ENCODE measurements at places on chromosomes 2 and 18. TPM values are rescaled to one million over a fixed set of nuclear protein-coding genes. Genes with fewer than 3 reads are reported as not detected.
A peak's percentile ranks its signal among the peaks of the same experiment; 100 is the strongest.

DNA sequence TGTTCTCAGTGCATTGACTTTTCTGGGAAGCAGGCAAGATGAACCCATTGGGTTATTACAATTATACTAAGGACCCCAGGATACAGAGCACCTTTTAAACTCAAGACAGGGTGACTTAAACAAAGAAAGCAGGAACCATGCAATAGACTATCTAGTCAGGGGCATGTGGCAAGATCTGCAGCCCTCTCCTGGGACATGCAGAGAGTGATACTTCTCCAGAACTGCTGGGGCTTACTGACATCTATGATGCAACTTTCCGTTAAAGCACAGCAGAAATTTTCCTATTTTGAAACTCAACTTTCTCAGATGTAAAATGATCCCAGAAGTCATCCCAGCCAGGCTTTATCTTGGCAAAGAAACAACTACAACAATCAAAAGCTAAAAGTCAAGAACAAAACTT lies 162.2 kb upstream of the HNMT start:
- DNase-seq = no peak

DNA sequence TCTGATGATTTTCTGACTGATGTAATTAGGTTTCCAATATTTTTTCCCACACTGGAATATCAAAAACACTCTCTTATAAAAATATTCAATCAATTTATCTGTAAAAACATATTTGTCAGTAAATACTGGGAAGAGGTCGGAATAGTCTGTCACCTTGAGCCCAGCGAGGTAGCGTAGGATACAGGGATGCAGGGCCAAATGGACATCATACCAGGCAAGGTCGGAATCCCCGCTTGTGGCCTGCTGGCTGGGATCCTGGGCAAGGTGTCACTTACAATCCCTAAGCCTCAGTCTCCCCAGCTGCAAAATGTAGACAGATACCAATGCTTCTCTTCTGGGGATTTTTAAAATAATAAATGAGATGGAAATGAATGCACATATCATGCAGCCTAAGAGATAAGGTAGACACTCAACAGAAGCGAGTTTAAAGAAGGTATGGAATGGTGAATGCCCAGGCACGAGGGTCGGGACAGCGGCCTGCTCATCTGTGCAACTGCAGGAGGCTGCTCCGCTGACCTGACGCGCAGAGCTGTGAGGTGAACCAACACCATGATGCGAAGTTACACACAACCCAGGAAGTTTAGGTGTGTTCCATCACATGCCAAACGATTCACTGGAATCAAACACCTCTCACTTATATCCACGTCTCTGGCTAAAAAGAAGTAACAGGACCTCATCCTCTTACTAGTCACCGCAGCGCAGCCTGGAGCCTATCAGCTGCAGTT lies 98.2 kb downstream of the EIPR1 start:
- no peak for DNase-seq

- DNase-seq = no peak
Observed at GRCh38 chr2:231409776-231410175, 14.3 kb downstream of the B3GNT7 start.

DNA sequence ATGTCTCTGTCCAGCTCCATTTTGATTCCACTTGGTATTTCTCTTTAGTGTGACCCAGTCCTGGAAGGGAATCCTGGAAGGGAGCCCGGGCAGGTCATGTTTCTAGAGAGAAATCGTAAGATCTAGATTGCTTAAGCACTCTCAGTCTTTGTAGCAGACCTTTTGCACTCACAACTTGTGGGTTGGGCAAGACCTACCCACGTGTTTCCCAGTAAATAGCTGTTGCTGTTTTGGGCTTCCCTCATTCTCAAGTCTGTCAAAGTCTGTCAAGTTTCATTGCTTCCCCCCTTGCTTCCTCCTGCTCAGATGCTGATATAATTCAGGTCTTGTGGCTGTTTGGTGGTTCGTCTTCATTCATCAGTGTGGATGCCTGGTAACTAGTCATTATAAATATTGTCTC lies 17.4 kb upstream of the NEMP2 start:
- DNase-seq = no peak

- no peak for DNase-seq
Observed at GRCh38 chr2:3725458-3726250, 22.3 kb downstream of the DCDC2C start.

DNA sequence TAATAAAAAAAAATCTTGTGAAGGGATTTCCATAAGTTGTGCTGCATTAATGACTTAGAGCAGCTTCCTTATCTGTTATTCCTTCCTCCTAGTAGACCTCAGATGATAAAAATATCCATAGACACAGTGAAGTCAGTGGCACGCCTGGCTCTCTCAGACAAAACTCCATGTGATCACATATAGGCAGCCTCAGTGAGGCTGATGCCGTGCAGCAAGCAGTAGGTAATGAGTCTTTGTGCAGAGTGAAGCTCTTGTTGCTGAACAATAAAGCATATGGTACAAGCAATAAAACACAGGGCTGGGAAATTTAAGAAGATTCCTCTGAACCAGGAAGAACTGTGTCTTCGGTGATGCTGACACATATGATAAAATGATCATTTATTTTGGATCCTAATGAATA lies 102.7 kb downstream of the CSRNP3 start:
- DNase-seq = no peak

DNA sequence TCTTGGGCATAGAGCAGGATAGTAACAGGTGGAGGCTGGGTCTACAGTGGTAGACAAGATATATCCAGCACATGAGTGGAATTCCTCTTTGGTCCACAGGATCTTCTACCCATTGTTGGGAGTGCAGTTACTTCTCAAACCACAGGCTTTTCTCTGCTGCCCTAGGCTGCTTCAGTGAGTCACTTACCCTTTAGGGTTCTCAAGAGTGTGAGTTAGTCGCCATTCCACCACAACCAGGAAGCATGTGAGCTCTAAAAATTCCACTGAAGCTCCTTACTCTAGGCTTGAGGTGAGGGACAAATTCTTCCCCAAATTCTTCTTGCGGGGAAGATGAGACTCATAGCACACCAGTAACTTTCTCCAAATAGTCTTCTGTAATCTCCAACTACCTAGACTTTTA lies 189.4 kb downstream of the PLCL1 start:
- no peak for DNase-seq

GRCh38 chr2:184683911-184684310 lies 85.6 kb downstream of the ZNF804A start:
- no peak for DNase-seq

- DNase-seq = peak; percentile 87
Observed at GRCh38 chr18:812376-813171, 532 bp upstream of the YES1 start.

DNA sequence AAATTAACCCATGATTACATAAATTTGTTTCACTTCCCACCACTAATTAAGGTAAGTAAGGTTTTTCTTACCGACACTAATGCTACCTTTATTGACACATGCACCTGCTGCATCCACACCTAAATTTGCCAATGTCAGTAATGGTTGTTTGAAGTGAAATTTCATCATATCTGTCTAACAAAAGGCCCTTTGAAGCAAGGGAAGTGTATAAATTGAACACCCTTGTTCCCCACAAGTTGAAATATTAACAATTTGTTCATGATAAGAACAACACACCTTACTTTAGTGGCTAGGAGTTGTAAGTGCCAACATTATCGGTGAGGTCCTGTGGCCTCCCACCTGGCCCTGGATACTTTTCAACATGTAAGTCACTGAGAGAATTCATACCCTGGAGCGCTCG lies 116.3 kb upstream of the CDCA7 start:
- DNase-seq = no peak

- no peak for DNase-seq
Observed at GRCh38 chr18:45290364-45290763, 324.9 kb upstream of the SLC14A2 start.

- DNase-seq = no peak
Observed at GRCh38 chr18:45039376-45039775, 358.7 kb downstream of the SETBP1 start.

DNA sequence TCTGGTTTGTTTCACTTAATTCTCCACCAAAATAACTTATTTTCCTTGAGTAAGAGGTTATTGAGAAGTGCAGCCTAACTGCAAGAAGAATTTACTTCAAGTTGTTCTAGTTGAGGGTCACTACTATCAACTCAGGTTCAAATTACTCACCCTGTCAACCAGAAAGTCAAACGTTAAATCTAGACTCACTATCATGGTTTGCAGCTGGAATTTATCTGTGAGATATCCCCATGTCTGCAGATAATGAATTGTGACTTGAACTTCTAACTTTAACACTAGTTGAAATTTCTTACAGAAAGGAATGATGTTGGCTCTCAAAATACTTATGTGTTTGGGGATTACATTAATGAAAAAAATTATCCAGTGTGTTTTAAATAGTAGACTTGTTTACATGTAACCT lies 1145.7 kb upstream of the NXPH2 start:
- no peak for DNase-seq

DNA sequence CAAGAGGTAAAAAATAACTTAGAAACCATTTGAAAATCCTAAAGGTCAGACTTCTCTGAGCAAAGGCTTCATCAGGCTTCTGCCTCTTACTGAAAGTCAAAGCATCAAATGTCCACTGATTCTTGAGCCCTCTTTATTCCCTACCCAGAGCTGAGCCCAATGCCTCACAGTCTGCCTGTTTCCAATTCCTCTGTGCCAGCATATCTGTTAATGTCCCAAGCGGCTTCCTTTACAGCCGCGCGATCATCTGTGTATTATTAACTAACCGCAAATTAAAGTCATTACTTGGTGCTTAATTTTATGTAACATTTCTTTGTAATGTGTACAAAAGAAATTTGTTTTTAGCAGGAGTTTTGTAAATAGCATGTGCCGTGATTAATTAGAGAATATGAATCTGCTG lies 418.8 kb upstream of the HNRNPA3 start:
- no peak for DNase-seq

- no peak for DNase-seq
Observed at GRCh38 chr2:23158306-23158705, 226.7 kb upstream of the KLHL29 start.

- DNase-seq = no peak
Observed at GRCh38 chr2:109246176-109246575, 117.2 kb downstream of the SH3RF3 start.

GRCh38 chr2:233075141-233075965 lies 15.2 kb downstream of the INPP5D start:
- DNase-seq = no peak

DNA sequence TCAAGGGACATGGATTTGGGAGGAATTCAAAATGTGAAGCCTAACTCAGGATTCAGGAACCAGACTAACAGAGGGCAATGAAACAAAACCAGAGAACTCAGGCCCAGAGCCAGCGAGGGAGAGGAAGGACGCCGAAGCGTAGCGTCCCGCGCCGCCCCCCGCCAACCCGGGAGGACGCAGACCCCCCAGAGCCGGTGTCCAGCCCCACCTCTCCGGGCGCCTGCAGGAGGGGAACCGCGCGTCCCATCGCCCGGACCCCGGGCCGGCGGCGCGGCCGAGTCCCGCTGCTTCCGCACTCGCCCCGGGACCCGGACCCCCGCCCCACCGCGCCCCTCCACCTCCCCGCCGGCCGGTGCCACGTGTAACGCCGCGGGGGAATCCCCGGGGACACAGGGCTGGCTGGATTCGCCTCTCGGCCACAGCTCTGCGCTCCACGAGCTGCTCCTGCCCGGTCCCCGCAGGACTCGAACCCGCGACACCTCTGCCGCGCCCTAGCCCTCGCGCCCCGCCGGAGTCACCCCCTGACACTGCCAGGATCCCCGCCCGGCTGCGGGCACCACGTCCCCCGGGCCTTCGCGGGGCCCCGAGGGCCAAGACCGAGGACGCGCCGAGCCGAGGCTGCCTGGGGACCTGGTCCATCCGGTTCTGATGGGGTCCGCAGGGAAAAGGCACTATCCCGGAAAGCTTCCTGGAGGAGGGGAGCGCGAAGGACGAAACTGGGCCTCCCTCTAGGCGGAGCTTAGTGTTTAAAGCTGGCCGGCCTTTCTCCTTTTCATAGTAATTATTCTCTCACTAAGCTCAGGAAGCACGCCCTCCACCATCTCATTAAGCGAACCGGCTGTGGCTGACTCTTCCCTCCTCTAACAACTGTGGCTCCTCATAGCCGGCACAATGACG lies 40.4 kb upstream of the FAM124B start:
- peak; percentile 67 for DNase-seq

DNA sequence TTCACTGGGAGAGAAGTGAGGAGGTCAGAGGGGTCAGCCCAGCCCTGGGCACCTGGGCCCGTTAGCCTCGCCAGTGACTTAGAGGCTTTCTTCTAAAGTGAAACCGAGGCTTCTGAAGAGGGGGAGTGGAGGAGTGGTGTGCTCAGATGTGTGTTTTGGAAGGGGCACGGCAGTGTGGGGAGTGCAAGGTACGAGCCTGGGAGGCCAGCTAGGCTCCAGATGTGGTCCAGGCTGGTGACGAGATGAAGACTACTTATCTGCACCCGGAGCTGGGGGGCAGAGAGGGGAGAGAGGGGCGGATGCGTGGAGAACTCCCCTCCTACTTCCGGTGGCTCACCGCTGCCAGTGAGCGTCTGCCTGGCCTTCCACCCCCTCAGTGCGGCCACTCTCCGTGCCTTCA lies 371.3 kb upstream of the HS6ST1 start:
- DNase-seq = no peak

GRCh38 chr2:85089585-85089984 lies 43.6 kb upstream of the TCF7L1 start:
- DNase-seq = no peak

GRCh38 chr2:96103761-96104486 lies 12.4 kb downstream of the ADRA2B start:
- no peak for DNase-seq

DNA sequence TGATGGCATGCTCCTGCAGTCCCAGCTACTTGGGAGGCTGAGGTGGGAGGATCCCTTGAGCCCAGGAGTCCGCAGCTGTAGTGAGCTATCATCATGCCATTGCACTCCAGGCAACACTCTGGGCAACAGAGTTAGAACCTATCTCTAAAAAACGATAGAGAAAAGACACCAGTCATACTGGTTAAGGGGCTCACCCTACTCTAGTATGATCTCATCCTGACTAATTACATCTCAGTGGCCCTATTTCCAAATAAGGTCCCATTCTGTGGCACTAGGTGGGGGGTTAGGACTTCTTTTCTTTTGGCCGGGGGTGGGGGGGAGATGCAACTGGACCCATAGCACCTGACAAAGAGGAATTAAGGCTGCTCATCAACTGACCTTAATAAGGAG lies 163.2 kb upstream of the NCK2 start:
- no peak for DNase-seq

DNA sequence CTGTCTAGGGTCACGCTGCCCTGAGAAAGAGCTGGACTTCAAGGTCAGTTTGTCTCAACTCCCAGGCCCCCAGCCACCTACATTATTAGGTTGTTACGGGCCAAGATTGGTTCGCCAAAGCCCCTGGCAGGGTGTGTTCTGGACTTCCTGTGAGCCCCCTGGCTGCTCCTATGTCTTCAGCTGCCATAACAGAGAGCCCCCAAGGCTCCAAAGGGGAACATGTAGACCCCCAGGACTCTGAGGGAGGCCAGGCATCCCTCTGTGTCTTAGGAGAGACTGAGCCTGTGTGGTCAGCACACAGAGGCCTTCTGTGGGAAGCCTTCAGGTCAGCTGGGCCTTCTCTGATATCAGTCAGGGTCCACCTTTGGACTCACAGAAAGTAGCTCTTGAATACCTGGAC lies 58.3 kb downstream of the INHBB start:
- no peak for DNase-seq

Gene RMDN2
- total RNA-seq = 3.1 TPM

Gene REG3A
- not detected for total RNA-seq

Gene TCF23
- total RNA-seq = not detected

Gene RNF103
- 25.4 TPM for total RNA-seq

Gene CIB4
- not detected for total RNA-seq

Gene STARD6
- not detected for total RNA-seq

Gene TUBB8B
- 0.14 TPM for total RNA-seq

Data from dermis blood vessel endothelial cell (primary cell).